WTC11 (cell line): ENCODE measurements at places on chromosomes 3 and 15. TPM values are rescaled to one million over a fixed set of nuclear protein-coding genes. Genes with fewer than 3 reads are reported as not detected.

GRCh38 chr15:99114511-99115299 lies 9.8 kb downstream of the SYNM start:
- no peak for DNase-seq
- no peaks in the 10 kb centered on the region for H3K27me3 ChIP-seq
- H3K4me1 ChIP-seq: no peaks in the 10 kb centered on the region
- no peak overlapping the region for H3K27ac ChIP-seq
- no peak overlapping the region for H3K4me3 ChIP-seq

GRCh38 chr3:184750349-184751083 lies 38.7 kb upstream of the MAGEF1 start:
- H3K4me3 ChIP-seq: no peak overlapping the region; the same call in 1 of the 2 replicates
- H3K27ac ChIP-seq: no peak overlapping the region
- DNase-seq: no peak
- peaks cover 4% of the 10 kb centered on the region; the same call in 1 of the 2 replicates for H3K36me3 ChIP-seq
- peaks cover 11% of the 10 kb centered on the region; the same call in 1 of the 2 replicates for H3K27me3 ChIP-seq
- peaks cover 50% of the 10 kb centered on the region for H3K4me1 ChIP-seq

GRCh38 chr15:25087137-25087536 lies 132.3 kb downstream of the SNRPN start:
- DNase-seq: no peak
- H3K36me3 ChIP-seq: peaks cover 100% of the 10 kb centered on the region
- no peaks in the 10 kb centered on the region for H3K4me1 ChIP-seq
- H3K27me3 ChIP-seq: no peaks in the 10 kb centered on the region; the same call in 1 of the 2 replicates
- no peak overlapping the region for H3K4me3 ChIP-seq
- H3K27ac ChIP-seq: no peak overlapping the region

GRCh38 chr3:183411216-183411922 lies 17.1 kb downstream of the MCF2L2 start:
- no peaks in the 10 kb centered on the region for H3K27me3 ChIP-seq
- H3K4me3 ChIP-seq: no peak overlapping the region
- no peaks in the 10 kb centered on the region for H3K36me3 ChIP-seq

GRCh38 chr3:79361748-79362378 lies 405.9 kb downstream of the ROBO1 start:
- no peak overlapping the region for H3K4me3 ChIP-seq
- H3K27me3 ChIP-seq: no peaks in the 10 kb centered on the region
- peaks cover 4% of the 10 kb centered on the region; the same call in 1 of the 2 replicates for H3K36me3 ChIP-seq
- no peak overlapping the region for H3K27ac ChIP-seq

PEX5L gene
- total RNA-seq: 3.2 to 4.5 TPM (median 4.0 TPM) in 3 replicates

CCR5 gene
- 0.09 TPM in 1 of 3 replicates, not detected in the others for total RNA-seq

DPPA2 gene
- total RNA-seq: 14.9 to 15.8 TPM (median 15.0 TPM) in 3 replicates

TMC3 gene
- not detected in 3 replicates for total RNA-seq
